ENCODE measurements at places on chromosomes 7 and 10.

GRCh38 chr10:65348637-65349036, 1577.2 kb upstream of the LRRTM3 start:
- no peak for DNase-seq

DNA sequence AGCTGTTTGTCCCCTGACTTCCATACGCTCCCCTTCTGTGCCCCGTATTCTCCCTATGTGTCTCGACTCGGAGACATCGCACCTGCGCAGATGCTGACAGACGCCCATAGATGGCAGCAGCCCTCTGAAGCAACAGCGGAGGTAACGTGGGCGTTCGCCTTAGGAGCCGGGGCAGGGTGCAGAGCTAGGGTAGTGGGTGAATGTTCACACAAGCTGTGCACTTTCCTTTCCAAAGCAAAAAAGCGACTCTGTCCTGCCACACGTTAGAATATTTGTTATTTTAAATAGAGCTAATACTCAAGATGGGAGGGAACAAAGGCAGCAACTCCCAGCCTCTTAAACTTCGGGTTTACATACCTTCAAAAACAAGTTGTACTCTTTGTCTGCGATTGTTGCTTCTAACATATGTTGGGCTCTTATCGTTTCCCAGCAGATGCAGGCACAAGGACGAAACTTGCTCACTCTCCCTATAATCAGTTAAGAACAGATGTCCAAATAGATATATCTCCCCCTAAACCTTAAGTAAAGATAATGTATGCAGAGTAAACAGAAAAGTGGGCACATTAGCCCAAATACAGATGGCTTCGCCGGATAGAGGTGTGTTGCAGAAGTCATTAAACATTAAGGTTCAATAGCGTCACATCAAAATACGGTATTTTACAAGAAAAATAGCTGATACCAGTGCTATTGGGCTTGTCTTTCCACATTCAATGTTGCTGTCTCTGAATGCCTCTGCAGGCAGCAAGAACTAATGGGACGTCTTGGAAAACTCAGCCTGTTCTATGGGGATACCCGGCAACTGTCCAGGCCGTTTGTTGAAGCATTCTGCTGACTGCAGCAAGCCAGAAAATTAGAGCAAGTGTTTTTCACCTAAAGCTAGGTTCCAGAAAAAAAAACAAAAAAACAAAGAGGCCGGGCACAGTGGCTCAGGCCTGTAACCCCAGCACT, 340.3 kb upstream of the PRKCQ start:
- peak; percentile 91 for DNase-seq

GRCh38 chr7:81162234-81162633, 243.4 kb upstream of the SEMA3C start:
- no peak for DNase-seq

- no peak for DNase-seq
Measured at GRCh38 chr10:123669886-123670285, 3.7 kb downstream of the GPR26 start.

DNA sequence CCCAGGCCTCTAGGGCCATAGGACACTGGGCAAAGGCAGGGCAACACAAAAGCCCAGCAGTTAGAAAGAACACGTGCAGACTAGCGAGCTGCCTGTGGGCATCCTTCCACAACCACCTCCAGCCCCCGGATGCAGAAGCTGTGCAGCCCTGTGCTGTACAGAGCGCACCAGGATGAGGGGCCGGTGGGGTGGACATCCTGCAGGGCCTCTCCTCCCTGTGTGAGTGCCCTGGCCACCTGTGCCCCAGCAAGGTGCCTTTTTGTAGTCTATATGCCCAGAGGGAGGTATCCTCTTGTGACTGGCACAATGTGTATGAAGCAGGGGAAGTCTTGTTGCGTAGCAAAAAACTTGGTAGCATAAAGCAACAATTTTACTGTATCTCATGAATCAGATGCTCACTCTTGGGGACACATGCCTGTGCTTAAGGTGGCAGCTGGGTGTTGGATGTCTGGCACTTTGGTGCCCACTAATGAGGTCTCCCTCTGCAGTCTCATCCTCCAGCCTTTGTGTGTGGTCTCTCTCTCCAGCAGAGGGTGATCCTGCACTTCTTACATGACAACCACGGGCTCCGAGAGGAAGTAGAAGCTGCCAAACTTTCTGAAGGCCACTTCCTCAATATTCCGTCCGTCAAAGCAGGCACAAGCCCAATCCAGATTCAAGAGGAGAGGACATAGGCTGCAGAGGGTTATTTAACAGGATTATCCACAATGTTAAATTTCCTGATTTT, 8.7 kb downstream of the NCAPG2 start:
- DNase-seq, result no peak

- peak; percentile 53 for DNase-seq
Measured at GRCh38 chr7:101169838-101170551, 4.6 kb upstream of the VGF start.

- DNase-seq, result no peak
Measured at GRCh38 chr7:30936650-30937245, 25.1 kb downstream of the AQP1 start.

GRCh38 chr7:127290116-127290655, 37.4 kb upstream of the GRM8 start:
- no peak for DNase-seq

DNA sequence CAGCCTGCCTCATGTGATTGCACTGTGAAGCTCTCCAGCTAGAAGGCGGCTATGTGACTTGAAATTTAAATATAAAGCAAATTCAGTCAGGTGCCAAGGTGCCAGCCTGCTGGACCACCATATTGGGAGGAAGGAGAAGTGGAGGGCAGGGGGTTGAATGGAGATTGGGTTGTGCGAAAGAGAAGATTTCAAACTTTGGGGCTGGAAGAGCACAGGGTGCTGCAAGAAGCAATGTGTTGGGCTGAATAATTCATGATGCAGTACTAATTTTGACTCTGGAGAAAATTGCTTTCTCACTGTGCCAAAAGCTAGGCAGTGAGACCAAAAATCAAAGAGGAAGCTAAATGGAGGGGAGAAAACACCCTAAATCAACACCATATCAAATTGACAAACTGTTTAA, 335.3 kb downstream of the NRG3 start:
- DNase-seq, result no peak

DNA sequence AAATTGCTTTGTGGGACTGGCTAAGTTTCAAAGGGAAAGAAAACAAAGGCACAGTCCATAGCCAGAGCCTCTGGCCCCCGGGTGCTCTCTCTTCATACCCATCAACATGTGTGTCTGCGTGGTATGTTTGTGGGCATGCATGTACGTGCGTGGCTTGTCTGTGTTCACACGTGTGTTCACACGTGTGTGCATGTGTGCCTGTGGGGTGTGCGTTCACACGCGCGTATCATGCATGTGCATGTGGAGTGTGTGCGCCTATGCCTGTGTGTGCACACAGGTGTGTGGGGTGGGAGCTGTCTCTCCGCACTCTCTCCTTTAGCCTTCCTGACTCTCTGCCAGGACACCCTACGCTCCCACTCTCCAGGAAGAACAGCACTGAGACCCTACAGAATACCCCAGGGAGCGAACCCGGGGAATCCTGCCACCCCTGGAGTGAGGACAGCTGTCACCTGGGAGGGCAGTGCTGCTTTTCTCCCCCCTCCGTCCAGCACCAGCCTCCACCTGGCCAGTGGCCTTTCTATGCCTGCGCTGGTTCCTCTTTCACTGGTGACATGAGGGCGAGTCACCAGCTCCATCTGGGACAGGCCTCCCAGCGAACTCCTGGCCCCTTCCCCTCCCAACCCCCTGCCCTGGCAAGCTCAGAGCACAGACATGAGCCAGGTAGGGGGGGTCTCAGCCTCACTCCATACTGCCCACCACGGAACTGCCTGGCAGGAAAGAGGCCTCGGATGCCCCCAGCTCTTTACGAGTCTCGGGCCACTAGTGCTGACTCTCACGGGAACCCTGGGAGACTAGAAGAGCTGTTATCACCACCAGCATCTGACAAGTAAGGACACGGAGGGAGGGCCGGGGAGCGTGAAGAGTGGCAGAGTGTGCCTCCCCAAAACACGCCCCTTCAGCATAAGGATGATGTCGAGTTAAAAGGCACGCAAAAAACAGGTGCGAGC, 16.5 kb downstream of the WDR86 start:
- DNase-seq, result no peak

- DNase-seq, result no peak
Measured at GRCh38 chr10:48241332-48241731, 33.2 kb downstream of the FRMPD2 start.

DNA sequence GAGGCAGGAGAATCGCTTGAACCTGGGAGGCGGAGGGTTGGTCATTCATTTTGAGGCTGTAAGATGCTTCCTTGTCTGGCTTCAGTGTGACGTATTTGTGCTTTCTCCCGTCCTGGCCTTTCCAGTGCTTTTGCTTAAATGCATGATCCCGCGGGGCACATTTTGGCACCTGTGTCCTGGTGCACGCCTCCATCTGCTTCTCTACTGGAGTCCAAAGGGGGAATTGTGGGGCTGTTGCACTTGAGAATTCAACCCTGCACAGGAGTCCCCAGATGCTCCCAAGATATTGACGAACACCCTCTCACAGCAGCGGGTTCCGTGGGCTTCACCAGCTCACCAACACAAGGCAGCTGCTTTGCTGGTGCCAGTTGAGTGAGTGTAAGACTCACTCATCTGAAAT, 10.3 kb upstream of the LRRC27 start:
- DNase-seq, result no peak

DNA sequence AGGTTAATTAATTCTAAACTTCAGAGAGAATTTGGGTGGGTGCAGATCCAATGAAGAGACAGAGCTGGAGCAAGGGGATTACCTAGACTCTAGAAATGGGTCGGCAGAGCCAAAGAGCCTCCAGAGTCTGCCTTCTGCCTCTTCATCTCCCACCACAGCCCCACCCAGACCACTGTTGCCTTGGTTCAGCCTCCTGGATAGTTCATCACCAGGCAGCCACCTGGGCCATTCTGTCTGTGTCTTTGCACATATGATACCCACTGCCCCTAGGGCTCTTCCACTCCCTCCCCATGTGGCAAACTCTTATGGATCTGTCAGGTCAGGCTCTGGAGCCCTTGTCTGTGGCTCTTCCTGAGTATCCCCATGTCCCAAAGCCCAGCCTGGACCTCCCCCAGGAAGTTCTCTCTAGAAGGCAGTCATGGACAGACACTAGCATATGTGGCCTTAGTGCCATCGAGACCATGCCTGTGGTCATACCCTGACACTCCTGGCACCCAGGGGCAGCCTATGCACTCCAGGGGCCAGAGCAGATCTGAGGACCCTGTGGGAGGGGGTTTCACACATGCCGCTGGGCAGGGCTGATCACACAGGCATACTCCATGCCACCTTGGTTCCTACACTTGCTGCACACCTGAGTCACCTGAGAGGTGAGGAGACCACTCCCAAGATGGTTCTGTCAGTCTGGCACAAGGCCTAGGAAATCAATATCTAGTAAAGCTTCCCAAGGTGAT, 41.6 kb downstream of the FRMPD2 start:
- DNase-seq, result no peak

DNA sequence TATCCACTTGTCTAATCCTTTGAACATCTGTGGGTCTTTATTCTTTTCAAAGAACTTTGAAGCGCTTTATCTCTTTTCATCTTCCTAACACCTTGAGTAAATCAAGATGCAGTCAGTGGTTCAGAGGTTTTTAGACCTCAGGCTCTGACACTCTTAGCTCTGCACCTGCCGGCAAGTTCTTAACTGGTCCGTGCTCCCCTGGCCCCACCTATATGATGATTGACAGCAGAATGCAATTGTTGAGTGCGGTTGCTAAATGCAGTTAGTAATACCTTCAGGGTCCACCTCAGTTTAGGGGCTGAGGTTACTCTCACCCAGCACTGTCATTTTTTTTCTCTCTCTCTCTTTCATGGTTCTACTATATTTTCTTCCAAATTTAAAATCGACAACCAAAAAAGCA, 854.2 kb upstream of the AUTS2 start:
- no peak for DNase-seq

DNA sequence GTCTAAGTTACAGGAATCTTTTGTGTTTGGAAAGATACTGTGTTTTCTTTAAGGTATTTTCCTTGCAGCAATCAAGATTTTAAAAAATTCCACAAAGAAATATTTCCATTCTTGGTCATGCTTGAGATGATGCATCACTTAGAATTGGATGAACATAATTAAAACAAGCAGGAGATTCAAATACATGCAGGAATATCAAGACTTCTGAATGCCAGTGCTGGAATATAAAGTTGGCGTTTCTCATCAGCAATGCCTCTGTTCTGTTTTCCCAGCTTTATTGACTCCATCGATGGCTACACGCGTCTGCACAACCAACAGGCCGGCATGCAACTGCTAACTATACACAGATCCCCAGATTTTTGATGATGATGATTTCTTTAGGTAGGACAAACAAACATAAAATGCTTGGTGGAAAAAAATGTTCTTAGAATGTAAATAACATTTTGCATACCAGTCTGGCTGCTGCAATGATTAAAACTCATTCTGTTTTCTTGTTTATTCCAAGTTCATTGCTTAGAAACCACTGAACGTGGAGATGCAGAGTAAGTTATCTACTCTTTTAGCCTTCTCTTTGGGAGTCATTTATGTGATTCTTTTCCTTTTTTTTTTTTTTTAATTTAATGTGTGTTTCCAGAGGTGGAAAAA, 91.3 kb upstream of the FAM171A1 start:
- no peak for DNase-seq

- DNase-seq, result peak; percentile 9
Measured at GRCh38 chr7:92244808-92245486, 767 bp downstream of the KRIT1 start.

GRCh38 chr10:110502072-110502845, 4.6 kb downstream of the DUSP5 start:
- DNase-seq, result peak; percentile 36

DNA sequence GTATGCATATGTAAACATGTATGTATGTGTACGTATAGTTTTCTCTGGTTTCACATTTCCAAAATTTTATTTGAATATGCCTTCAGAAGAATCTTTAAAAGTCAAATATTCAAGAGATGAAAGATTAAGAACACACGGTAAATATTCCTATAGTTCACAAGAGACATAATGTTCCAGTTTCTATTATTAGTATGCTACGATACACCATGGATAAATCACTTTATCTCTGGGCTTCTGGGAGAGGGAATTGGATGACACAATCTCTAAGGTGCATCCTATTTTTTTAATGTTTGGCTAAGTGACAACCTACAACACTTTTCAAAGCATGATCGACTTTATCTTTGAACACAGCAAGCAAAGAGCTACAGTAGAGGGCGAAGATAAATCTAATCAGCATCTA, 13.8 kb downstream of the TM9SF3 start:
- no peak for DNase-seq

DNA sequence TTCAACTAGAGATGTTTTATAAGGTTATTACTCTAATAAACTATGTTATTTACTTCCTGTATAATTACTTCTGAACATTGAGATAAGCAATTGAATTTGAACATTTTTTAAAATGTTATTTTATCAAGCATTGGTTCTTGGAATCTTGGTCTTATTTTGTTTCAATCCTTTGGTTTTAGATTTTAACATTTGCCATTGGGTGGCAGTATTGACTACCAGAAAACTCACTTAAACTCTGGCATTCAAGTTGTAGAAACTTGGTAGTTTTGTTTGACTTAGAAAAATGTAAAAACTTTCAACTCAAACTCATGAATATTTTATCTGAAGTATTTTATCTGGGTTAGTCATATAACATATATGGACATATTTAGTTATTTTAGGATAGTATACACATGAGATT, 48.1 kb downstream of the ATRNL1 start:
- peak; percentile 25 for DNase-seq

GRCh38 chr10:26622891-26623290, 74.6 kb upstream of the PDSS1 start:
- no peak for DNase-seq

- DNase-seq, result peak; percentile 21
Measured at GRCh38 chr7:31735991-31736982, 49.3 kb downstream of the PPP1R17 start.
